ENCODE measurements at places on chromosomes 5 and 9.

DNA sequence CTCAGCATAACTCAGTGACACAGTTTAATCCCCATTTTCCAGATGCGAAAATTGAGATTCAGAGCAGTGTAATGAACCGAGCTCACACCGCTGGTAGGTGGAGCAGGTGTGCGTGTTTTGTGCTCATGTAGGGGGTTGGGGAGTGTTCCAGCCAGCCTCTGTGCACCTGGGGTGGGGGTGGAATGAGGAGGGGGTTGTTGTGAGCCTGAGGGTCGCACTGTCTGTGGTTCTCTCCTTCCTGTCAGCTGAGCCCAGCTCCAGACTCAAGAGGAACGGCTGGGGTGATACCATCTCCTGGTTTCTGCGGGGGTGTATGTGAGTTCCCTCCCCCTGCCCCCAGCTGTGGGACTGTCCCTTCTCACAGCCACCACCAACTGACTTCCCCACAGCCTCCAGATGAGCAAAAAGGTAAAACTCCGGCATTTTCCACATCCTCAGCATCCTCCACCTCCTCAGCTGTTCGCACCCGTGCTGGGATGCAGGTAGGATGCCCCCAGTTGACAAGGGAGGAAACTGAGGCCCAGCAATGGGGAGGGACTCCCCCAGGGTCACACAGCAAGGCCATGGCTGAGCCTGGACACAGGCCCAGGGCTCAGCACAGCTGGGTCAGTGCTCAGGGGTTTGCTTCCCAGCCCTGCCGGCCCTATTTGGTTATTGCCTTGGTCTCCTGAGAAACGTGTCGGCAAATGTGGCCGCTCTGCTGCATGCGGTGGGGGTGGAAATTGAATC lies 2.1 kb downstream of the SH2D3C start:
- peak; percentile 64 for DNase-seq

DNA sequence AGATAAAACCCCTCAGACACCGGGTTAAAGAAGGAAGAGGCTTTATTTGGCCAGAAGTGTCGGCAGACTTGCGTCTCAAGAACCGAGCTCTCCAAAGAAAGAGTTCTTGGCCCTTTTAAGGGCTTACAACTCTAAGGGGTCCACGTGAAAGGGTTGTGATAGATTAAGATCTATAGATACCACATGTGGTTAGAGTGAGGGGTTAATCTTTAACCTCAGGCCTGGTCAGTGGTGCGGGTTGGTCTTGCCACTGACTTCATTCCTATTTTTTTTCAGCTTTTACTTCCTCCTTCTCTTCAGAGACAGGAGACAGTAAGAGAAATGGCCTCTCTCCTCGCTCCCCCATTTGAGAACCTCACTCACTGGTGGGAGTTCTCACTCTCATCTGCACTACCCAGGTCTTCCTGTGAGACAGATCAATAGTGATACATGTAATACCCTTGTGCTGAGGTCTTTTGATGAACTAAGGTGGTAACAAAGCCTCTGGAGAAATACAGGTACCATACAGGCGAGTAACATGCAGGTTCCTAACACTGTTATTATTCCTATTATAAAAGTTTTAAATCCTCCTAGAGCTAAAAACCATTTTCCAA lies 52.4 kb upstream of the COX7C start:
- no peak for DNase-seq

GRCh38 chr5:138657360-138657759 lies 82.2 kb upstream of the HSPA9 start:
- DNase-seq = no peak

- DNase-seq = no peak
Observed at GRCh38 chr9:125990793-125991220, 243.6 kb downstream of the PBX3 start.

Measured in stimulated activated CD8-positive, alpha-beta memory T cell treated with anti-CD3 and anti-CD28 coated beads, Interleukin-2, amount 100 ng/mL, for 1 hour (primary cell).